ENCODE measurements at places on chromosomes 4 and X.

- DNase-seq = no peak
These were observed 159.5 kb downstream of the KLHL13 start for GRCh38 chrX:117957128-117957527.

- DNase-seq = no peak
These were observed 515.5 kb downstream of the PDHA2 start for GRCh38 chr4:96355414-96355813.

DNA sequence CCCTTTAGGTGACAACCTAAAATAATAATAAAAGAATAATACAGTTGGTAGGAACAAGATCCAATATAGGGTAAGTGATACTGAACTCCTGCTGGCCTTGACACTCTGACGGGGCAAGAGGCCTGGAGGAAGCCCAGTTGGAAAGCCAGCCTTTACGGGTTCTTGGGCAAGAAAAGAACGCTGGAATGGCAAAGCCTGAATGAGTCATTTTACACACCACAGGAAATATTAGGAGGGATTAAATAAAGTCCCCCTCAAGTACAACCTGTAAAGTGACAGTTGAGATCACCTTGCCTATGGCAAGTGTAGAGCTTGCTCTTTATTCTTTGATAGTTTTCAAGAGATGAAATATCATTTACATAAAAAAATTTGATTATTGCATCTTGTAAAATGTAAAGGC lies 244.5 kb upstream of the TLL1 start:
- DNase-seq = no peak

GRCh38 chr4:180134091-180134866 lies 2108.9 kb upstream of the TENM3 start:
- DNase-seq = peak; percentile 35

- peak; percentile 48 for DNase-seq
These were observed 605.9 kb upstream of the DIPK2B start for GRCh38 chrX:45806410-45807121.

GRCh38 chr4:141560056-141560455 lies 76.3 kb upstream of the IL15 start:
- DNase-seq = no peak

Data from eye (tissue), 1 donor.